ENCODE measurements at places on chromosomes 4 and X. TPM values are rescaled to one million over a fixed set of nuclear protein-coding genes. Genes with fewer than 3 reads are reported as not detected.

DNA sequence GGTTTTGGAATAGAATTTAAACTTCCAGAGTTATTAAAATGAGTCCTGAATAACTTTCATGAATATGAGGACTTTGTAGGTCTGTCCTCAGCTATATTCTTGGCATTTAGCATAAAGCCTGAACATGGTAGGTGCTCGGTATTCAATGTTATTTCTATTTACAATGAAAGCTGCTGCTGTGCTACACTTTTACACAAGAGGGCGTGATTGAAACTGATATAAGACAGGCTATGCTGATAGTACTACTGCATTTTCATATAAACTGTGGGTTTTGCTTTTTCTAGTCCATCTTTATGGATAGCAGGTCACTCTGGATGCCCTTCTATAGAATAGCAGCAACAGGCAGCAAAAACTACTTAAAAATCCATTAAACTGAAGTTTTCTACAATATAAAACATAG lies 12.3 kb upstream of the GNPDA2 start:
- DNase-seq, result no peak

NALF2 gene
- 0.76 TPM for polyA plus RNA-seq

DNA sequence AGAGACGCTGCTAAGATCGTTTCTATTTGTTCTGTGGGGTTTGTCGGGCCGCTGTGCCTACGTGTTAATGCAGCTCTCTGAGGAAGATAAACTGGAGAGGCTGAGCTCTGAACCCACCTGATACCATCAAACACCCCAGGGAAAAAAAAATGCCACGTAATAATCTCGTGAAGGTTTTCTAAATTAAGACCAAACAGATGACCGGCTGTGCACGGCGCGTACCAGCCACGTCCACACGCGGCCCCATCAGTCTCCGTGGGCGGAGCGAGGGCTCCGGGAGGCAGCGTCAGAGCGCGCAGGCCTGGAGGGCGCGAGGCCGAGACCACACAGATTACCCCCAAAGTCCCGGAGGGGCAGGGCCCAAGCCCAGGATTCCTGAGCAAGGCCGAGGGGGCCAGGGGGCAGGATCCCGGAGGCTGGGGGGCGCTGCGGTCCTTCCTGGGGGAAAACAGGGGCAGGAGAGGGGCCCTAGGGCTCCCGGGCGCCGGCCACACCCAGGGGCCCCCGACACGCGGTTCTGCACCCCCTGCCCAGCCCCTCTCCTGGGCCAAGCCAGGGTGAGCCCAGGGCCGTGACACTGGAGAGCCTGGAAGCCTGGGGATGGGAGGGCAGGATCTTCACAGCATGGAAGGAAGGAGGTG lies 91.9 kb downstream of the FAM53A start:
- no peak for DNase-seq

SUPT20HL2 gene
- 0.04 TPM for polyA plus RNA-seq

FAM9B gene
- polyA plus RNA-seq, result 0.15 TPM

FGA gene
- polyA plus RNA-seq, result 23.0 TPM

DNA sequence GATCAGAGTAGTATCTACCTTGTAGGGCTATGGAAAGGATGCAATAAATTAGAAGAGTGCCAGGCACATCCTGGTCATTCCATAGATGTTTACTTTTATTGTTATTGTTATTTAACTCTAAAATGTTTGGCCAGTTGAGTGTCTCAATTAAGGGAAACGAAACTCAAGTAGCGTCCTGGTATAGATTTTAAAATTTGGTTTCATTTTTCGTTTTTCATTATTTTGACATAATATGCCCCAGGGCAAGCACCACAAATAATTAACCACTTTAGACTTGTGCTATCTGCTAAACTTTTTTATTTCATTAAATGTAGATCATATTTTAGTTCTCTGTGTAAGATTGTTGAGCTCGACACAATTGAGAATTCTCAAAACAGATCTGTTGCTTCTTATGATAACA lies 179.7 kb upstream of the PRPS2 start:
- no peak for DNase-seq
